ENCODE measurements at places on chromosomes 12 and 14.

GRCh38 chr12:51905471-51906429 lies 1.6 kb upstream of the ACVRL1 start:
- no peak for DNase-seq

DNA sequence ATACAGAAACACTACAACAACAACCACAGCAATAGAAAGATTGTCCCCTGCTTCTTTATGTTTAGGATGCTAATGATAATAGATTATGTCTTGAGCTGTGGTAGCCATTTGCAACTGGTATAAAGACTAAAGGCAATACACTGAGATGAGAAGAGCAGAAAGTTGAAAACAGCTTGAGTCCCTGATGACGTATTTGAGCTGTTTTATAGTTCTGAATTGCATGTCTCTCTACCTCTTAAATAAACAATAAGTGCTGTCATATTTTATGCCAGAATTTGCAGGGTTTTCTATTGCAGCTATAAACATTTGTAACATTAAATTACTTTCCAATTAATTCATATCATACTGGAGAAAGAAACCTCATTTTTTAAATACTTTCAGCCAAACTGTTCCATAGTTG lies 1242.0 kb downstream of the LRFN5 start:
- no peak for DNase-seq

DNA sequence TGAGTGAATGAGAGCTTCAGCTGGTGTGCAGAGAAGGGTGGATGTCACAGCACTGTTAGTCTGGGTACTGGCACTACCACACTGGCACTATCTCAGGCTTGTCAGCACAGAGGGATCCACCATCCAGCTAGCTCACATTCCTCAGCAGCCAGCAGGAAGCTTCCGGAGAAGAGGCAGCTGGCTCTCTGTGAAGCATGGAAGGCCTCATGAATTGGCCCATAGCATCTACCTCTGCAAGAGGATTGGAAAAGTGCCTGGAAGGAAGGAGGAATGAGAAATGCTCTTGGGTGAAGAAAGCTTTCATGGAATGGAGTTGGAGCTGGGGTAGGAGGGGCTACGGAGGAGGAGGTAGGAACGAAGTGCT lies 9.9 kb downstream of the KRT83 start:
- DNase-seq, result no peak

DNA sequence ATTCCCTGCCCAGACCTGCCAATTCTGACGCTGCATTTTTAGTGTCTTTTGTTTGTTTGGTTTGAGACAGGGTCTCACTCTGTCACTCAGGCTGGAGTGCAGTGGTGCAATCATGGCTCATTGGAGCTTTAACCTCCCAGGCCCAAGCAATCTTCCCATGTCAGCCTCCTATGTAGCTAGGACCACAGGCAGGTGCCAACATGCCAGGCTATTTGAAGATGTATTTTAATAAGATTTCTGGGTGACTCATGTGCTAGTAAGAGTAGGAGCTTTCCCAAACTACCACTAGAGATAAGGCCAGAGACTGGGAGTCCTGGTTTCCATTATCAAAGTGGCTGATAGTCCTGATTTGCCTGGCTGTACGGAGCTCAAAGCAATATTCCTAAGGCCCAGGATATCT lies 693.3 kb downstream of the MED13L start:
- no peak for DNase-seq

DNA sequence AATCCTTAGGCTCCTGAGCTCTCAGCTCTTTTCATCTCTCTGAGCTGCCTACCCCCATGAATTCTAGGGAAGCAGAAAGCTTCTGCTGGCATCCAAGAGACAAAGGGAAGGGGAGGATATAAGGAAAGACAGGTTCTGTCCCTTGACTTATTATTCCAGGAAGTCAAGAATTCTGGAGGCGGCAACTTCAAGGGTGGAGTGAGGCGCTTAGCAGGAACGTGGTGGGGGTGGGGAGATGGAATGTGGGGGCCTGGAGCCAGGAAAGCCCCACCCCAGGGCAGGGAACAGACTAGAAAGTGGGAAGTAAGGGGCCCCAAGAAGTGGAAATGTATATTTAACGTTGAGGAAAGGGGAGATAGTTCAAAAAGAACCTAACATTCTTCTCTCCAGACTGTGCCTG lies 1.4 kb downstream of the CALCOCO1 start:
- no peak for DNase-seq

DNA sequence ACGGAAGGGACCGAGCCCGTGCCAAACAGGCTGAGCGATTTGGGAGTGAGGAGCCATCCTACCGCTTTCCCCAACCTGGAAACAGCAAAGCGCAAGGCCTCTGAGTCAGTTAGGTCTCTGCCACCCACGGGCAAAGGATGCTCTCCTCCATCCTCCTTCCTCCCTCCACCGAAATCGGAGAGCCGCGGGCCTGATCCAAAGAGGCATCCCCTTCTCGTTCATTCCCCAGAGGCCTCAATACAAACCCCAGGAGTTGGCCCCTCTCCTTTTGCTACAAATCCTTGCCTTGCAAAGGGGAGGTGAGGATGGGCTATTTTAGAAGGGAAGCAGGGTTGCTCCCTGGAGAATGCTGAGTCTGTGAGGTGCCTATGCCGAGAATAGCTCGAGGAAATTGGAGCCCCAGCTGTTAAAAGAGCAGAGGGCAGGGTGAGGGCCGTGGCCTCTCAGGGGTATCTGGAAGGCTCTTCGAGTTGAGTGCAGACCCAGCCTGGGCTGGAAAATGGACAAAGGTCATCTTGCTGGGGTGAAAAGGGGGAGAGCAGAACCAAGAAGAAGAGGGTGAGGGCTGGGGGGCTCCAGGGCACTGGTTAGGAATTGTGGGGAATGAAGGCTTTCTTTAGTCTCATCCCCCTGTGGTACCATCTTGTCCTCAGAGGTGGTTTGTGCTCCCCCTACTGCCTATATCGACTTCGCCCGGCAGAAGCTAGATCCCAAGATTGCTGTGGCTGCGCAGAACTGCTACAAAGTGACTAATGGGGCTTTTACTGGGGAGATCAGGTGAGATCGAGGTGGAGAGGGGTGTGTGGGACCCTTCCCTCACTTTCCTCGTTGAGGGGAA lies 1.1 kb downstream of the TPI1 start:
- DNase-seq, result no peak

DNA sequence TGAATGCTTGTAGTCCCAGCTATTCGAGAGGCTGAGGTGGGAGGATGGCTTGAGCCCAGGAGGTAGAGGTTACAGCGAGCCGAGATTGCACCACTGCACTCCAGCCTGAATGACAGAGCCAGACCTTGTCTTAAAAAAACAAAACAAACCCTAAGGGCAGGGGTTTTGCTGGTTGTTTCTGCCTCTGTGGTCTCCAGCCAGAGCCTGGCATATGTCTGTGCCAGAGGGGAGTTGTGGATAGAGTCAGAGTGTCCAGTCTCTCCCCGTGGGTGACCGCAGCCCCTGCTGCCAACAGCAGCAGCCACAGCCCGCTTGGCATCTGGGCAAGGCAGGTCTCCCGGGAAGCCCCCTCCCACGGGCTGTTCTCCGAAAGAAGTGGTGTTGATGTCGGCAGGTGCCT lies 37.6 kb downstream of the MVK start:
- DNase-seq, result no peak
